Activated T-cell treated with anti-CD3 and anti-CD28 coated beads for 4 hours (primary cell): ENCODE measurements at places on chromosomes 3 and 15.

DNA sequence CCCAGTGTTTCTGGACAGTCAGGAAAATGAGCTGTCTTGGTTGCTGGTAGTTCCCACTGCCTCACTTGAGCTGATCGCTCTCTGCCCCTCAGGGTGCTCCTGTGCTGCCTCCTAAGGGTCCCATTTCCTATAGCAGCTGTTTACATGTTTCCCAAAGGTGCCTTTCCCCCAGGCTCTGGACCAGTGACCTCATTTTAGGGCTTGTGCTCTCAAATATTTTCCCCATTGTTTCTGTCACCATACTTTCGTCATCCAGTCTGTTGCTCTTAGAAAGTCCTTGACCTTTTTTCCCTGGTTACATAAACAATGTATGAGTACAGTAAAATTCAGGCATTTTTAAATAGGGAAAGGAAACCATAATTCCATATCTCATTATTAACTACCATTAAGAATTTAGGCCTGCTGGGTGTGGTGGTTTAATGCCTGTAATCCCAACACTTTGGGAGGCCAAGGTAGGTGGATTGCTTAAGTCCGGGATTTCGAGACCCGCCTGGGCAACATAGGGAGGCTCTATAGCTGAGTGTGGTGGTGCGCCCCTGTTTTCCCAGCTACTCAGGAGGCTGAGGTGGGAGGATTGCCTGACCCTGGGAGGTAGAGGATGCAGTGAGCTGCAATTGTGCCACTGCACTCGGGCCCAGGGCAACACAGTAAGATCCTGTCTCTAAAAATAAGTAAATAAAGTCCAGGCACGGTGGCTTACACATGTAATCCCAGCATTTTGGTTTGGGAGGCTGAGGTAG is 11.7 kb downstream of the RAD54L2 start:
- no peak for DNase-seq

DNA sequence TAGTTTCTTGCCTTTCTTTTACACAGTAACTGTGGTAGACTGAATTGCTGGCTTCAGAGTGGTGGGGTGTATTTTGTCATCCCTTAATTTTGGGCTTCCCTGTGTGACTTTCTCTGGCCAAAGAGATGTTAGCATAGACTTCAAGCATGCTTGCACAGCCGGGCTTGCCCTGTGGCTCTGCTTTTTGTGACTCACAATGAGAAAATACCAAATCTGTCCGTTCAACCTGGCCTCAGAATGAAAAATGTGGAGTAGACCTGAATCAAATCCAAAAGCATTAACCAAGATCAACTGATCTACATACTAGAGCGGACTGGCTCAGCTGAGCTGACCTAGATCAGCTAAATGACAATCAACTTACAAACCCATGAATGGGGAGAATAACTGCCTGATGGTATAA is 51.4 kb downstream of the PLAAT1 start:
- no peak for DNase-seq

DNA sequence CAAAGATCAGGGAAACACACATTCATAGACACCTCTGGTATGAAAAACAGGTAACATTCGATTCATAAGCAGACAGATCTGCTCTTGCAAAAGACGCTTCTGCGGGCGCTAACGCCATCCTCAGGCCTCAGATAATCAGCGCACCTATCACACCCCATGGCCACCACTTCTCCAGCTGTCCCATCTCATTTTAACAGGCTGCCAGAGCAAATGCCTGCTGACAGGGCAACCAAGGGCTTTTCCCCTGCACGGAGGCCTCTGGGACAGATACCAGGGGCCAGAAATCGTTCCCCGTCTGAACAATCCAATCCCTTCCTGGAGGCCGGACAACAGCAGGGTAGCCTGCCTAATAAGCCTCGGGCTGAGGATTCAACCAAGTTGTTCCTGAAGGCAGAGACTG is 15.2 kb downstream of the ABCC5 start:
- no peak for DNase-seq

DNA sequence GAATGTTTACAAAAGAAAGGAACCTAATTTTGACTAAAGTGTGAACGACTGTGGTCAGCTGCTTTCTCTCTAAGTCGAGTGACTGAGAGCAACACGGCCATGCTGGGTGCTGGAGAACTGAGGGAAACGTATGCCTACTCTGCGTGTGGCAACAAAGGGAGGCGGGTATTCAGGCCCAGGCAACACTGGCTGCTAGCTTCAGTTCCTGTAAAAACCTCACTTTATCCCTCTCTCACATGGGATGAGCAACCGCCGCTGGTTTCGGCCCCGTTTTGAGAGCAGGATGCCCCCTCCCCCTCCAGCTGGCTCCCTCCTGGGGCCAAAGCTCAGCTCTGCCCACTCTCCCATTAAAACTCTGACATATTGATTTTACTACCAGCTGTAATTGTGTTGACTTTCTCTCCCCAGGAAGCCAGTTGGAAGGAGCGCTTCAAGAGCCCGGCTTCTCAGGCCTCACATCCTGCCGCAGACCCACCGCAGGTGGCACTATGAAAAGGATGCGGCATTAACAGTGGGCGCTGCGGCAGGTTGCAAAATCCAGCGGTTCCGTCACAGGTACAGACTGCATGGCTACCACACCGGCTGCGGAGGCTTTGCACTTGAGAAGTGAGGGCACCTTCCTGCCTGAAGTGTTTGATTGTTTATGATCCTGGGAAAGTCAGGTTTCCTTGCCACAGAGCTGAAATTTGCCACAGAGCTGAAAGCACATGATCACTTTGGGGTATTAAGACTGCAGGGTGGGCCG is 12.7 kb downstream of the PLXND1 start:
- DNase-seq: no peak

DNA sequence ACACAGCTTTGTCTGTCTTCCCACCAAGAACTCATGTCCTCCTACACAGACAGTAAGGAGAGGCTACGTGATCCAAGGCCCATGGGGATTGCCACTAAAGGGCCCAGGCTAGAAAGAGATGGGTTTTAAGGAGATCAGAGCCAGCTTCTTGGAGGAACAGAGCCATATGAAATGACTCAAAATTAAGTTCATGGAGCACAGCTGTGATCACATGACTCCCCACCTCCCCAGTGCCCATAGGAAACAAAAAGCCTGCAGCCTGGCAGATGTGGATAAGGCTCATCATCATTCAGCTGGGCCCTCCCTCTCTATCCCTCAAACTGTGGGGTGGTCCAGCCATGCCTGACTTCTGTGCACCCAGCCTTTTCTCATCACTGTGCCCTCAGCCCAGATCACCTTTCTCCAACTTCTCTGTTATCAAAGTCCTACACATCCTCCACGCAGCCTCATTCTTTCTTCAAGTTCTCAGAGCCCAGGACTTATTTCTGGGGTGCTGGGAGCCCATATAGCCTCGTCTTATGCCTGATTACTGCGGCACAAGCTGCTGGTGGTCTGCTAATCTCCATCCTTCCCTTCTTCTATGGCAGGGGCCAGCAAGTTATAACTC is 137.6 kb downstream of the SMAD6 start:
- DNase-seq: no peak

- DNase-seq: no peak
Measured at GRCh38 chr3:160860346-160860745, 104.3 kb downstream of the PPM1L start.

DNA sequence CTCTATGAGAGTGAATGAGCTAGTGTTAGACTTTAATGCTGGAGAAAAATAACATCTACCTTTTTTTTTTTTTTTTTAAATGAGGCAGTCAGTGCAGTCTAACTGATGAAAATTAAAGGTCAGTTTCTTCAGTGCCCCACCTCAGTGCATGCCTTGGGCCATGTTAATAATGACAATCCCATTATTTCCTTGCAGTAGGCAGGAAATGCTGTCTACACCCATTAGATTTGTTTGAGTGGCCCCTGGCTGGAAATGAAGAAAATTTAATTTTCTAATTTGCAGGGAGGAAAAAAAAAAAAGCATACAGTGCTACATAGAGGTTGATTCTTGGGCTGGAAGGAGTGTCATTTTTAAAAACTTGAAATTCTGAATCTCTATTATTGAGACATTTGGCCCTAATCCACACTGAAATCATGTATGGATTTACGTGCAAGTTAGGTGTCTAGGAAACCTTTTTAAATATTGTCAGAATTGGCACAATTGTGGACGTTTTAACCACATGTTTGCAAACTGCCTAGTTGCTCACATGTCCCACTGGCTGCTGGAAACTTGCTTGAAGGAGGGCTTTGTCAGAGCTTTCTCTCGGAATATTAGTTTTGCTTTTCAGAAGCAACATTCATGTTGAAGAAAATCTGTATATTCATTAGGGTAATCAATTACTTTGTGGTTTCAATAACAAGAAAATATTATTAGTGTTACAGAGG is 18.4 kb downstream of the FNDC3B start:
- DNase-seq: no peak

DNA sequence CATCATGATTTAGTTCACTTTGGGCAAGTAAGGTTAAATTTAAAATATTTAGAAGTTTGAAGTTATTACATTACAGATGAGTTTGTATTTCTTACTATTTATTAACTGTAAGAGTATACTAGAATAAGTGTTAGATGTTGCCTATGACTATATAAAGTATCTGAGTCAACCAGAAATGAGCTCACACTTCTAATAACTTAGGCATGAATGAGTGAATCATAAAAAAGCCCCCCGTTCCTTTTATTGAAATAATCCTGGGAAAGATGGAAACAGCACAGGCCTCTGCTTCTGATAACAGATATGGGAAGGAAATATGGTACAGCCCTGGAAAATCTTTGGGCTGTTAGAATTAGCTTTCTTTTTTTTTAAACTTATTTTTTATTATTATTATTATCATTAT is 66.6 kb upstream of the TGFBR2 start:
- DNase-seq: no peak
